Gastrocnemius medialis (tissue), 4 donors: ENCODE measurements at places on chromosomes 3 and 15.
A peak's percentile ranks its signal among the peaks of the same experiment; 100 is the strongest.

DNA sequence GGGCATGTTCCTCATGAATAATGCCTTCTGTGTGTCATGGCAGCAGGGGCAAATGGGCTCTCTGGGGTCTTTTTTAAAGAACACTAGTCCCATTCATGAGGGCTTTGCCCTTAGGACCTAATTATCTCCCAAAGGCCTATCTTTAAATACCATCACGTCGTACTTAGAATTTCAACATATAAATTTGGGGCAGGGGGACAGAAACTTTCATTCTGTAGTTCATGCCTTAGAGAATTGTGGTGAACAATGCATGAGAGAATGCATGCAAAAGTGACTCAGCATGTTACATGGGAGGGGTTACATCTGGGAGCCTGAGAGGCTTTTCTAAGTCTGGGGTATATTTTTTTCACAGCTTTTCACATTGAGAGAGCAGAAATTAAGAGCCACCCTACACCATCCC lies 208.5 kb upstream of the ROPN1 start:
- no peak for DNase-seq

DNA sequence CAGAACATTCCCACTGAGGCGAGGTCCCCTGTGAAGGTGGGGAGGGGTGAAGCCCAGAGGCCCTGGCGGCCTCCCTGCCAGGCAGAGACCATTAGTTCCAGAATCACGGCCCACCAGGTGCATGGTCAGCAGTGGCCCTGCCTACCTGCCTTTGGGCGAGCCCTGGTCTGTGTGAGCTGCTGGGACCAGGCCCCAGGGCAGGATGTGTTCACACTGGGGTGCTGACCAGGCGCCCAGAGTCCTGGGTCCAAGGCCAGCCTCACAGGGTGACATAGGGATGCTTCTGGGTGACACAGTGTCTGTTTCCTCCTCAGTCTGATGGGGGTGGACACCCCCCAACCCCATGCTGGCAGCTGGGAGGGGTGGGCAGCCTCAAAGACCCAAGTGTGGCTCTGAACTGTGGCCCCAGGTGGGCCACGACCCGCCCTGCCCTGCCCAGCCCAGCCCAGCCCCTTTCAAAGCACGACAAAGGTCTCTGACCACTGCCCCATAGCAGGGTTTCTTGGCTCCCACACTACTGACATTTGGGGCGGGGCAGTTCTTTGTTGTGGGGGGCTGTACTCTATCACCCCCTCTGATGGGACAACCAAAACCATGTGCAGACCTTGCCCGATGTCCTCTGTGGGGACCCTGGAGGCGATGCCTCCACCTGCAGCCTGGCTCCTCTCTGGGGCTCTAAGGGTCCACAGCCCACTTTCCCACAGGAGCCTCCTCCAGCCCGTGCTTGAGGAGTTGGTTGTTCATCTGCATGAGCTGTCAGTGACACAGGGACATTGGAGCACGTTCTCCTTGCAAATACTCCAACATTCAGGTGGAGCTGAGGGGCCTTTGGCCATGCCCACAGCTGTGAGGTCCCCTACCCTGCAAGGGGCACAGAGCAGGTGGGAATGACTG lies 44.8 kb upstream of the SLC41A3 start:
- peak; percentile 0 for DNase-seq

DNA sequence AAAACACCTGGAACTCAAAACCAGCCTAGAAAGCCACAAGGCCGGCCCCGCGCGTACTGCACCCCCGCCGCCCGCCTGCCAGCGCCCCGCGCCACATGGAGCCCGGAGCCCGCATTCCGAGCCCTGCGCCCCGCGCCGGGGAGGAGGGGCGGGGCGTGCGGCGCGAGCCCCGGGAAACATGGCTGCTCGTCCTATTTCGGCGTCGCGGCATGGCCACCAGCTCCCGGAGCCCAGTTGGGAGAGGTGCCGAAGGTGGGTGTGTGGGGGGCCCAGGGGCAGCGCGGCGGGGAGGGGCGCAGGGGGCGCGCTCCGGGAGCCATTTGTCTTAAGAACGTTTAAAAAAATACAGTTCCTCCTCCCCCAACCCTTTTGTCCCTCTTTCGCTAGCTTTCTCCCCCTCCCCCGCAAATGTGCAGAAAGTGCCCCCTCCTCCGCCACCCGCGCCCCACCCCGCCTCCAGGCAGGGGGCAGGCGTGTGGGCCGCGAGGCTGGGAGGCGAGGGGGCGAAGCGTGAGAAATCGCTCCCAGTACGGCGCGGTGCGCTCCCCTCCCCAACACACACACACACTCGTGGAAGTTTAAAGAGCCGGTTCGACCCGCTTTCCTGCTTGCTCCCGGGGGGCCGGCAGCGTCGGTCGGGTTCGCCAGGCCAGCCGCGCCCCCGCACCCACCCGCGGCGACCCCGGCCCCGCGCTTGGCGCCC lies 2.5 kb downstream of the ANP32A start:
- peak; percentile 77 for DNase-seq

- no peak for DNase-seq
Measured at GRCh38 chr3:159236321-159236720, 434.5 kb downstream of the MFSD1 start.

- no peak for DNase-seq
Measured at GRCh38 chr15:31489801-31490646, 163.4 kb downstream of the KLF13 start.

GRCh38 chr15:39593071-39593655 lies 12.3 kb downstream of the THBS1 start:
- no peak for DNase-seq

DNA sequence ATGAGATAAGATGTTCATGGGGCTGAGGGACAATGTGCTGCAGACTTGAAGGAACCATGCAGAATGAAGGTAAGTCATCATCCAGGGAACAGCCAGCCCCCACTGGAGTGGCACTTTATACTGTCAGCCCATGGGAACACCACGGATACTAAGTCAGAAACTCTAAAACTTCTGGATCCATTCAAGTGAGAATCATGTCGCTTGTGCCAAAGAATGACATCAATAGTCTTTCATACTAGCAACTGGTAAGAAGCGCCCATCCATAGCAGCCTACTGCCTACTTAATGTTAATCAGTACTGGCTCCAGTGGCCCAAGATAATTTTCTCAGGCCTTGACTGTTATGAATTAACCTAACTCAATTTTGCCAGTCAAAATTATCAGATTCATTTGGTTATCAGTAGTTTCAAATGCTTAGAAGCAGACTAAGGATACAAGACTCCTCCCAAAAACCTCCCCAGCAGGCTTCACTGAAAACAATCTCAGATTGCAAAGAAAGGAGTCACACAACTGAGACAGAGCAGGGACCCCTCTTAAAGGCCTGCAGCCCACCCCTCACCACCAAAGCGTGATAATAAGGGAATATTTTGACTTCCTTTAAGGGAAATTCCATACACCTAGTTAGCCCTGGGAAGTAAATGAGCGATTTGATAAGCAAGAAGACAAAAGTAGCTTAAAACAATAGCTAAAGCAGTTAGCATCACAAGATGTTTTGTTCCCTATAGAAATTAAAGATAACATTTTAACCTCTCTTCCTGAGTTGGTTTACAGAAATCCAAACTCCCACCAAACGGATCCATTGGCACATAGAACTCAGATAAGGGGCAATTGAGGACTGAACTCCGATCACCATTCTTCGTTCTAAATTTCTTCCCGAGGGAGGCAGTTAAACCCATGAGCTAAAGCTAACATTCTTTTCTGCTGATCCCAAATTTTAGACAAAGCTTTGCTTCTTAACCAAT lies 98.8 kb downstream of the TGFBR2 start:
- DNase-seq, result no peak

- no peak for DNase-seq
Measured at GRCh38 chr3:60636846-60637245, 614.4 kb downstream of the FHIT start.

GRCh38 chr3:161395115-161396012 lies 24.0 kb upstream of the SPTSSB start:
- no peak for DNase-seq

DNA sequence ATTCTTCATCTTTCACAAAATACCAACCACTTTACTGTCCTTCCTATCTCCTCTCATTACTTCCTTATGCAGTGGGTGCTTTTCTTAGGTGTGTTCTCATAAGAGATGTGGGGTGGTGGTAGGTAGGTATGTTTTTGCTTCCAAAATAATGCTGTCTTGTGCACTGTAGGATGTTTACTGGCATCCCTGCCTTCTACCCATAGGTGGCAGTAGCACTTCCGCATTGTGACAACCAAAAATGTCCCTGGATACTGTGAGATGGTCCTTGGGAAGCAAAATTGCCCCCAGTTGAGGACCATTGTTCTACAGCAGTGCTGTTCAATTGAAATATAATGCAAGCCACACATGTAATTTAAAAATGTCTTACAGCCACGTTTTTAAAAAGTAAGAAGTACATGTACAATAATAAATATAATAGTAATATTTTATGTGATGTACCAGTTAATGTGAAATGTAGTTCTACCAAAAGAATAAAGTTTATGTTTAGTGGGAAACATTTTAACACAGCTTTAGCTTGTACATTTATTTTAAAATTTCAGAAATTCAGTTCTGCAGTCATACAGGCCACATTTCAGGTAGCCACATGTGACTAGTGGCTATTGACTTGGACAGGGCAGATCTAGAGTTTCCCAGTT lies 75.2 kb downstream of the NEO1 start:
- DNase-seq, result no peak
